ENCODE measurements at places on chromosomes 3 and 15.

GRCh38 chr3:43784640-43785011, 93.9 kb downstream of the ABHD5 start:
- no peak for DNase-seq

- no peak for DNase-seq
These were observed 14.4 kb downstream of the CCDC32 start for GRCh38 chr15:40550341-40551037.

DNA sequence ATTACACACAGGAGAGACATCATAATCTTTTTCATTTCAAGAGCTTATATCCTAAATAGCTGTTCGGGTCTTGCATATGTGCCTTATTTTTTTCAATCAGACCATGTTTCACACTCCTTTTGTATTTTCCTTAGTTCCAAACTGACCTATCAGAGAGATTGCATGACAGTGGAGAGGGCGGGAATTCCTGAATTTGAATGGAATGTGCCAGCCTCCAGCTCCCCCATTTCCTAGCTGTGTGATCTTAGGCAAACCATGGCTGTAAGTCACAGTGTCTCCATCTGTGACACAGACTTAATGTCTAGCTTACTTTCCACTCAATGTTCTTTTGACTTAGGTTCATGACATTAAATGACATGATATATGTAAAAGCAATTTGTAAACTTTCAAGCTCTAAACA, 62.0 kb upstream of the CSTA start:
- DNase-seq, result no peak

- DNase-seq, result no peak
These were observed 61.4 kb upstream of the POLG start for GRCh38 chr15:89395996-89396395.

- DNase-seq, result no peak
These were observed 224.0 kb upstream of the RGMA start for GRCh38 chr15:93312891-93313486.

DNA sequence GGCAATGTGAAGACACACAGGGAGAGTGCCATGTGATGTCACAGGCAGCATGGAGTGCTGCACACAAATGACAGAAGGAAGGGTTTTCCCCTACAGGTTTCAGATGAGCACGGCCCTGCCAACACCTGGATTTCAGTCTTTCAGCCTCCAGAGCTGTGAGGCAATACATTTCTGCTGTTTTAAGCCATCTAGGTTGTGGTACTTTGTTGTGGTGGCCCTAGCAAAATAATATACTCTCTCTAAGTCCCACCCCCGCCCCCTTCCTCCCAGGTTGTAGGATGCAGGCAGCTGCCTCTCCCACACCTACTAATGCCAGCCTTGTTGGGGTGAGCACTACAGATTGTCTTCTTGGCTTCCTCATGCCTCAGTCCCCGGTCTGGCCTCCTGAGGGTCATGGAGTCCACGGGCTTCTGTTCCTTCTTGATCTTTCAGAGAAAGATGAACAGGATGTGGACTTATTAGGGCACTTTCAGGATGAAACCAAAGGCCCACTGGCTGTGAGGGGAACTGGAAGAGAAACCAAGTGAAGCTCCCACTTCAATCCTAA, 180.0 kb downstream of the CD47 start:
- DNase-seq, result no peak

- DNase-seq, result no peak
These were observed 206.9 kb downstream of the KLHL25 start for GRCh38 chr15:85587707-85588411.

DNA sequence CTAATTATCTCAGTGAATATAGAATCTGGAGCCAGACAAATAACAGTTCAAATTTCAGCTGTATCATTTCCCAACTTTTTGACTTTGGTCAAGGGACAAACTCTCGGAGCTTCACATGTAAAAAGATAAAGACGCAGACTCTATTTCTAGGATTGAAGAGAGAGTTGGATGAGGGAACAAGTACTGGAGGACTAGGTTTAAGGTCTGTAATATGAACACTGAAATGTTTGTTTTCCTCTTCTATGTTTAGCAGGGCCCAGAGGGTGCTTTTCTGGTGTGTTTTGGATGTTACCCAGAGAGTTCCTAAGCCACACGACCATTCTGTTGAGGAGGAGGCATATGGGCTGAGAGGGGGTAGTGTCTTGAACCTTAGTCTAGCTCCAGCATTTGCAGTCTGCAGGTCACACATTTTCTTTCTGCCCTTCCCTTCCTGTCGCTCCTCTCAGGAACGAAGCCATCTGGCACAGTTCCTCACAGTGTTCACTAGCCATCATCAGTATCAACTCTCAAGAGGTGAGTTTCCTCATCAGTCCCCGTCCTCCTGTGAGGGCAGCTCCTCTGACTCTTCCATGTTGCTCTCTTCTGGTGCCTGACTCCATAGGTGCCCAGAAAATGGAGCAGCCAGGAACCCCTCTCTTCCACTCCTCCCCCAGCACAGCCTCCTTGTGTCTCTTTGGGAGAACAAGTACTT, 250.1 kb downstream of the SQOR start:
- no peak for DNase-seq

GRCh38 chr3:51934139-51934850, 7.4 kb downstream of the RRP9 start:
- DNase-seq, result no peak

DNA sequence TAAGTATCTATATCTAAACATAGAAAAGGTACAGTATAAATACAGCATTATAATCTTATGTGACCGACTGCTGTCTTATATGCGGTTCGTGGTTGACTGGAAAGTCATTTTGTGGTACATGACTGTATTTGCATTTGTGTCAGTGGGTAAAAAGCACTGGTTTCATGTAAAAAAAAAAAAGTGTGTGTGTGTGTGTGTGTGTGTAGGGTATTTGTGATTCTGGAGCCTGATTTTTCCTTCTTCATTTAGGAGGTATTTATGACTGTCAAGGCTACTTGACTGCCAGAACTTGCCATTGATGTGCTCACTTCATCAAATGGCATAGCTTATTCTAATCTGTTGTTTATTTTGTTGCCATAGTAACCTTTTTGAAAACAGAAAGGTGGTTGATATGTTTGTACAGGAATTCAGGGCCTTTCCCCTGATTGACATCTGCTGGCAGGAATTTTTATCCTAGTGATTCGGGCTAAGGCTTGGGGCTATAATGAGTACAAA, 63.2 kb downstream of the AKAP13 start:
- no peak for DNase-seq

DNA sequence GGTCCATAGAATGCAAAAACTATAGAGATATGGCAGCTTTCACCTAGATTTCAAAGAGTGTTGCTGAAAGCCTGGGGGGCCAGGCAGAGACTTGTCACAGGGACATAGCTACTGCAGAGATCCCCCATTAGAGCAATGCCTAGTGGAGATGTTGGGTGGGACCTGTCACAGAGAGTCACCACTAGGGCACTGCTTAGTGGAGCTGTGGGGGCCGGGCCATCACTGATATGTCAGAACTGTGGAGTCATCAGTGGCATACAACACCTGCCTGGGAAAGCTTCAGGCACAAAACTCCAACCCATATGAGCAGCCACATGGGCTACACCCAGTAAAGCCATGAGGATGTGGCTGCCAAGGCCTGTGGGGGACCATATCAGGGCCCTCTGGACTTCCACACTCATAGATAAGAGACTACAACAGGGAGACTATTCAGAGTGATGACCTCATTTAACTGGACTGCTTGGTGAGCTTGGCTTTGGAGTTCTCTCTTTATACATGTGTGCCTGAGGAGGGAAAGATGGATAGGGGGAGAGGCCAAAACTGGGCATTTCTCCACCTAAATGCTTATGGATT, 176.3 kb downstream of the ZNF621 start:
- no peak for DNase-seq

DNA sequence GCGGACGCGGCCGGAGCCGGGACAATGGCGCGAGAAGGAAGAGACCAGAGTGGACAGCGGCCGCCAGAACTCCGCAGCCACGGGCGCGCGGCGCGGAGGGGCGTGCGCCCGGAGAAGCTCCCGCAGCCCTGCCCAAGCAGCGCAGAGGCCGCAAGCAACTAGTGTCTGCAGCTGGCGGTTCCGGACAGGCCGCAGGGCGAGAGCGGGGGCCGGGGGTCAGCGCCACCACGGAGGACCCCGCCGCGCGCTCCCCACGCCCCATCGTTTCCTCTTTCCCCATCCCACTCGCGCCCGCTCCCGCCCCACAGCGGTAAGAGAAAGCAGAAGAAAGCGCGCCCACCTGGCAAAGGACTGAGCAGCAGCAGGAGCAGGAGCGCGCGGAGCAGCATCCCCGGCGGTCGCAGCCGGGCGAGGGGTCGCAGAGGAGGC, 440 bp downstream of the PRTG start:
- no peak for DNase-seq

GRCh38 chr3:138835397-138835757, 649 bp upstream of the PIK3CB start:
- no peak for DNase-seq

- DNase-seq, result no peak
These were observed 12.0 kb upstream of the CPNE9 start for GRCh38 chr3:9691636-9692035.

- DNase-seq, result no peak
These were observed 306.8 kb downstream of the TUSC7 start for GRCh38 chr3:117016378-117016777.

GRCh38 chr15:45549541-45550220, 27.1 kb upstream of the SLC30A4 start:
- DNase-seq, result no peak

GRCh38 chr3:32354362-32354778, 37.3 kb upstream of the CMTM7 start:
- DNase-seq, result no peak

- no peak for DNase-seq
These were observed 21.4 kb downstream of the LMCD1 start for GRCh38 chr3:8523041-8523440.
